ENCODE measurements at places on chromosomes 13 and 19.

DNA sequence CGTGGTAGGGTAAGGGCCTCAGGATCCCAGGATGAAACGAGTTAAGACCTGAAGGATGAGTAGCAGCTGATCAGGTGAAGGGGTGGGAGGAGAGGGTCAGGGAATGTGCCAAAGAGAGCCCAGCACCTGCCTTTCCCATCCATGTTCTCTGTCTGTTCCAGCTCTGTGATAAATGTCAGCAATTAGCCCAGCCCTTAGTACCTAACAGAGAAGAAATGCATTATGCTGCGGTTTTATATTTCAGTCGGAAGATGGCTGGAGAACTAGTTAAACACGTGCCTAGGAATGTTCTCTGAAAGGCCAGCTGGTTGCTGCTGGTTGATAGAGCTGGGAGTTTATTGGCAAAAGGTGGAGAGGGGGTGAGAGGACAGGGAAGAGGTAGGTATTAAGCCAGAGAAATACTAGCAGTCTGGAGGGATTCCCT lies 268.2 kb downstream of the SHISA2 start:
- DNase-seq: no peak

DNA sequence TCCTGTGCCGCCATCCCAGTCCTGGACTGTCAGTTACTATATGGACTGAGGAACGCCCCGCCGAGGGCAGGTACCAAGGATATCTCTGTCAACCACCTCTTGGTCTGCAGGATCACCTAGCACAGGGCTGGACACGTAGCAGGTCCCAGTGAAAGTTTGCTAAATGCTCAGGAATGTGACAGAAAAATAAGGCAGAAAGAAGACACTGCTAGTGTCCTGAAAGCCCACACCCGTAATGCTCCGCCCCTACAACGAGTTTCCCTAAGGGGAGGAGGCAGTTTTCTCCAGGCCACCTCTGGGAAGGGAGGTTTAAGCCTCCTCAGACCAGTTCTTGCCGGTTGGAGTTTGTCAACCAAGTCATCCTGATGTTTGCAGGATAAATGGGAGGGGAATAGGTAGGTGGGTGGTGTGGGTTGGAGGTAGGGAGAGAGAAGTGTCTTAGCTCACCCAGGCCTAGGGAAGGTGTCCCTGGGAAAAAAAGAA lies 1.7 kb upstream of the SERTAD3 start:
- DNase-seq: no peak

- DNase-seq: no peak
Observed at GRCh38 chr13:23876265-23876664, 12.9 kb downstream of the MIPEP start.

DNA sequence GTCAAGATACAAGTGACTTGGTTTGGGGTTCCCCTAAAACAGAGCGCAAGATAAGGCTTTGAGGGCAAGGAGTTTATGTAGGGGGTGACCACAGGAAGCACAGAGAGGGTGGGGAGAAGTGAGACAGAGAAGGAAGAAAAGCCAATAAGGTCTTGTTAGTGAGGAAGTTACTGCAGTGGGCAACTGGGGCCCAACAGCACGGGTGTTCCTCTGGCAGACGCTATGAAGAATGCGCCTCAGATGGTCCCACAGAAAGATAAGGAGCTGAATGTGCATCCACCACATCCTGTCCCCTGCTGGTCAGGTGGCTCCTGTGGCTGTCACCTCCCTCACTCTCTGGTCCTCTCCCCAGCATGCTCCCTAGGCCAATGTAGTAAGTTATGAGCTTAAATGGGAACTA lies 333.5 kb downstream of the TSHZ3 start:
- no peak for DNase-seq
